ENCODE measurements at places on chromosomes 6 and 20. TPM values are rescaled to one million over a fixed set of nuclear protein-coding genes. Genes with fewer than 3 reads are reported as not detected.

- DNase-seq, result peak; percentile 21
Measured at GRCh38 chr20:1330075-1330830, 1.3 kb upstream of the SDCBP2 start.

Gene PREP
- 47.8 TPM for total RNA-seq

- no peak for DNase-seq
Measured at GRCh38 chr20:49785852-49786175, 26.8 kb upstream of the SLC9A8 start.

DNA sequence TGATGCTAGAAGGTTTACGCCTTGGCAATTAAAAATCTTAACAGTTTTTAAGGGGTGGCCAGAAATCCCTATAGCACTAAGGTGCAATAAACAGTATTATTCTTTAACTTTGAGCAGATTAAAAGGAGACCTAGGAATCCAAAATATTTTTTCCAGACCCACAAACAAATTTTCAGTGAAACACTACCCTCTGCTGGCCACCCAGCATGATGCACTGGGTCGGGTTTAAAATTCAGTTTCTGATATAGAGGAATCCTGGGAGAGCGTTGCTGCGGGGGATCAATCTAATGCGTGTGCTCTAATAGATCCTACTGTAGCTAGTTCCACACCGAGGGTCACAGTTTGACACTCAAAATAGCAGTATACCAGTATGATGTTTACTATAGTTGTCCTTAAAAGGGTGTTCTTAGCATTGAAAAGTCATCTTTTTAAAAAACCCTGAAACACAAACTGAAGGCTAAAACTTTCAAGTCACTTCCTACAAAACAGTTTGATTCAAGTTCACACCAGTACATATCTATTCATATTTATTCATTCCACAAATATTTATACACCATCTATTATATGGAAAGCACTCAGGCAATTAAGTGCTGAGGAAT, 10.2 kb downstream of the UBE3D start:
- no peak for DNase-seq

Gene PNPLA1
- total RNA-seq, result 0.14 TPM

- no peak for DNase-seq
Measured at GRCh38 chr6:166687879-166688205, 60.8 kb upstream of the RPS6KA2 start.

DNA sequence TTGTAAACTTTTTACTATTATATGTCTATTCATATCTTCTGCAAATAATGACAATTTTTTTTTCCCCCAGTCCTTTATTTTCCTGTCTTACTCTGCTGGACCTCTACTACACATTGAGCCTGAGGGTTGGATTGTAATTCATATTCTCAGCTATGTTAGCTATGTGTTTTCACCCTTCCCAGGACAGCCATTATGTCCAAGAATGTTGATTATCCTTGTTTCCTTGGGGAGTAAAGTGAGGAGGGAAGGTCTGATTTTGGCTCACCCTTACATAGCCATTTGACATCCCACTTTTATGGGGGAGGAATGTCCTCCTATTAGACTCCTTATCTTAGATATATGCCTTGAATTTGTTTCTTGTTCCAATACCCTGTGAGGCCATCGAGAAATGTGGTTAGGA, 17.6 kb upstream of the TBC1D32 start:
- no peak for DNase-seq

Gene GRM1
- 0.16 TPM for total RNA-seq

DNA sequence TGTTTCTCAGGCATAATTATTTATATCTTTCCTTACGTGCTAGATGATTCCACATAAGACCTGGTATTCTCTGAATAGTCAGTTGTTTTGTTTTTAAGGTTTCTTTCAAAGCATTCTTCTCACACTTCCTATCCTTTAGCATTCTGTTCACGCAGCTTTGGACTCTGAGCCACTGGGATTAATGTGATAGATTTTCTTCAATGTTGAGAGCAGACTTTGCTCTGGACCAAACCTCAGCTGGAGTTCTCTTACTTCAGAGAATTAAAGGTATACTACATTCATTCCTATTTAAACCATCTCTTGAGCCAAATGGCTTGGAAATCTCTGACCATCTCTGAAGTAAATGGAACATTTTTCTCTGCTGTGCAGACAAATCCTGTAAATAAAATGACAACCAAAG, 70.7 kb upstream of the TRAF3IP2 start:
- no peak for DNase-seq

- DNase-seq, result no peak
Measured at GRCh38 chr6:28910901-28911690, 12.7 kb downstream of the TRIM27 start.

- no peak for DNase-seq
Measured at GRCh38 chr6:31525553-31525931, 3.2 kb upstream of the MCCD1 start.

Gene CASS4
- total RNA-seq, result 0.67 TPM

- DNase-seq, result no peak
Measured at GRCh38 chr6:18829272-18829870, 442.2 kb downstream of the RNF144B start.

DNA sequence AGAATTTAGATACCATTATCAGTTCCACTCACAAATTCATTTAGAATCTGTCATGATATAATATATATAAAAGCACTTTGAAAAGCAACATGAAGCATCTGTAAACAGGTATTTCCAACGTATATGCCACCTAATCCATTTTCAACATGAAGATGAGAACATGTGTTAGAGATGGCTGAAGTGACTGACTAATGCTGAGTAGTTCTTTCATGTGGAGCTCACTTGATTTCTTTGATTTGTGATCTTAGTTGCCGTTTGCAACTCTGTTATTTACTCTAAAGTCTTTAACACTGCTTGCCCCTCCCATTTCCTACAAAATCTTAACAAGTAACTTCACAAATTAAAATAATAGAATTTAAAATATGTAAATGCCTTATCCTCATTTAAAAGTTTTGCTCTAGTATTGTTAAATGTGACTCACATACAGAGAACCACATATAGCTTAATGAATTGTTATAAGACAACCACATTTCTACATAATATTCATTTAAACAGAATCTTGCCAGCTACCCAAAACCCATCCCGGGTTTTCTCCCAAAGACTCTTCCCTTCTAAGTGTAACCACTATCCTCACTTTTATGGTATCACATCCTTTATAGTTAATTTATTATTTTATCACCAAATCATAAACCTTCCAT, 78.3 kb downstream of the ME1 start:
- DNase-seq, result no peak

- no peak for DNase-seq
Measured at GRCh38 chr6:162099685-162100084, 627.9 kb downstream of the PRKN start.

Gene C20orf173
- not detected for total RNA-seq

- no peak for DNase-seq
Measured at GRCh38 chr6:125962900-125963497, 6.4 kb downstream of the HINT3 start.

DNA sequence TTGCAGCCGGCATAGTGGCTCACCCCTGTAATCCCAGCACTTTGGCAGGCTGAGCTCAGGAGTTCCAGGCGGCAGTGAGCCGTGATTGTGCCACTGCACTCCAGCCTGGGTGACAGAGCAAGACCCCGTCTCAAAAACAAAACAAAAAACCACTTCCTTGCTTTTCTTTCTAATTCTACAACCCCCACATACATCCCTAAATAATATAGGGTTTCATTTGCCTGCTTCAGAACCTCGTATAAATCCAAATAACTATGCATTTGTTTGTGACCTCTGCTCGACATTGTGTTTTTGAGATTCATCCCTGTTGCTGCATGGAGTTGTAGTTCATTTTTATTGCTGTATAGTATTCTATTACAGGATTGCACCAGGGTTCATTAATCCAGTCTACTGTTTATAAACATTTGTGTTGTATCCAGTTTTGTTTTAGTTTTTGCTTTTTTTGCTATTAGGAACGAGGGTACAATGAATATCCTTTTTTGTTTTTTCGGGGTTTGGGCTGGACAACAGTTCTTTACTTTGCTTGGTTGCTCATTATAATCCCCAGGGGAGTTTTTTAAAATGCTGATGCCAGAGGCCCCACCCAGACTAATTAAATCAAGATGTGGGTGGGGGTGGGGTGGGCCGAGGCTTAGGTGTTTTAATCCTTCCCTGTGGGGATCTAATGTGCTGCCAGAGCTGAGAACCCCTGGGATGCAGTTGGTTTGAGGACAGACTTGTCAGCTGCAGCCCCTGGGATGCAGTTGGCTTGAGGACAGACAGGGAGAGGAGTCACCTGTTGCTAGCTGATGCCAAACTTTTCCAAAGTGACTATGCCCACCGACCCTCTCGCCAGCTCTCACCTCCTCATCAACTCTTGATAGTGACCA, 2.4 kb upstream of the SNAI1 start:
- no peak for DNase-seq

Gene CDH26
- total RNA-seq, result 0.49 TPM

DNA sequence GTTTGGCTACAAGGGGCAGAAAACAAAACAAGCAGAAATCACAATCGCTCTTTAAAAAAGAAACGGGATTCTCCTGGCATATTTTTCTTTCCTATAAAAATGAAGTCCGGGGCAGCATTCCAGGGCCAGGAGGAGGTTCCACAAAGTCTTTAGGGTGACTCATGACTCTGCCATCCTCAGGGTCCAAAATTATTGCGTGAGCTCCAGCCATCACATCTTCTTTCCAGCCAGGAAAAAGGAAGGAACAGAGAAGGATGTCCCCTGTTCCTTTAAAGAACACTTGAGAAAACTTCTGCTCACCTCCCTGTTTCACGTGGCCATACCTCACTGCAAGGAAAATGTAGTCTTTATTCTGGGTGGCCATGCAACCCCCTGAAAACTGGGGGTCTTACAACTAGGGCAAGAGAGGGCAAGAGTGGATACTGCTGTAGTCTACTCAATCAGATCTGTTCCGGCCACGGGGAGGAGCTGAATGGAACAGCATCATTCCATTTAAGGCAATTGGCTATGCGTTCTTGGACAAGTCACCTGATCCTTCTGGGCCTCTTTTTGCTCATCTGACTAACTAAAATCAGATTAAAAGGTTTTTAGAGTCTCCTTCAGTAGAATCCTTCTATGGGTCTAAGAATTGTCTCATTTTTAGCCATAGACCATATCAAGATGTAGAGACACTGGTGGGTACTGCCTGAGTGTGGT, 49.4 kb downstream of the CTCFL start:
- no peak for DNase-seq

- DNase-seq, result no peak
Measured at GRCh38 chr6:32558426-32559057, 28.5 kb upstream of the HLA-DRB5 start.

DNA sequence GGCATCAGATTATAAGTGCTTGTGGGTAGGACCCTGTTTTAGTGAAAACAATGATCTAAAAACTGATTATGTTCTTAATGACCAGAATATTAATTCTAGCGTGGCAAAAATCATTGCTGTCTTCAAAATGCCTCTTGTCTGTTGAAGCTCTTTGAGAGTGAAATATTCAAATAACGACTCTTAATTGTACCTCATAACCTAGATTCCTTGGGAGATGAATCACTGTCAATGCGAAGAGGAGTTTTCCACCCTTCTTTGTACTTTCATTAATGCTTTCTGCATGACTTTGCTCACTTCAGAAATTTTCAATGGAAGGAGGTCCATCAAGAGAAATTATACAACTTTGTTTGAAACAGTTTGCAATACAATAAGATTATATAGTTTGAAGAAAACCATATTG, 71.5 kb downstream of the CRYBG1 start:
- DNase-seq, result no peak

DNA sequence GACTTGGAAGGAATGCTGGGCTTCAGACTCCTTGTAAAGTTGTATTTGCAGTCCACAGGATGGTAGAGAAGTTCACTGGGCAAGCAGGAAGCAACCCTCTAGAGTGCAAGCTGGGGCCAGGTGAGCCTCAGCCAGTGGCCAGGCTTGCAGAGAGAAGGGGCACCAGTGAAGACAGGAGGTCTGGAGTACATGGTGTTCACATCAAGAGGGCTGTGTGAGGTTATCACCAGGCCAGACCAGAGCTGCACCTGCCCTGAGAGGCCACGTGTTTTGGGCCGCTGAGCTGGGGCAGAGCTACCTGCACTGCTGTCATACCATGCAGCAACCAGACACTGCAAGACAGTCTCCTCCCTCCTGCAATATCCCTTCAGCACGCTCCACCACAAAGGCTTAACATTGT, 79.0 kb downstream of the SH3BGRL2 start:
- no peak for DNase-seq

DNA sequence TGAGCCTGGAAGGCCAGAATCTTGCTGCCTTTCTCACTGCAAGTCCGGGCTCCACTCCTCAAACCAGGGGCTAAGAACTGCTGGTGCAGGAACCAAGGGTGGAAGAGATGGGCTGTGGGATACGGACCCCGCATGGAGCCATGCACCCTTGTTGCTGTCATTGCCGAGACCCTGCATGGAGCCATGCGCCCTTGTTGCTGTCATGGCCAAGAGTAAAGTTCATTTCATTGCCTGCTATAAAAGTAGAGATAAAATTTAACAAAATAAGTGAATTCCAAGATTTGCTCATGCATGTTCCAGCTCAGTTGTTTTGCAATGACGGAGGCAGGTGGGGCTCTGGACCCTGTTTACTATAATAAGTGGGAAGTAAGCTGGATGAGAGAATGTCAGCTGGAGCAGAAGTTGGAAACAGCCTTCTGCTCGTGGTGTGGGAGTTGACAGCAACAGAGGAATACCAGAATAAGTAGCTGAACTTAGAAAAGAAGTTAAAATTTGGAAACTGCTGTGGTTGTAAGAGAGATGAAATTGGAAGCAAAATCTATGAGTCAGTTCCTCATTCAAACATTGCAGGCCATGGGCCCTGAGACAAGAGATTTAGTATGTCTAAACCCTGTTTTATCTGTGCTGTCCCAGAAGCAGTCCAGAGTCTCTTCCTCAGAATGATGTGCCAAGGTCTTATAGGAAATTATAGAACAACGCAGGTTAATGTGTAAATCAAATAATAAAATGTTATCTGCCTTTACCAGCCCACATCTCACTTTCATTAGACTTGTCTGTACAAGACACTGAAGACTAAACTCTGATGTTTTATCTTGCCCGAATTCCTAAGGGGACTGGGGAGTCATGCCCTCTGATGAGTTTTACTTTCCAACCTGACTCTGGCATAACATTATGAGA, 15.8 kb upstream of the THBS2 start:
- no peak for DNase-seq

- no peak for DNase-seq
Measured at GRCh38 chr6:24907919-24908649, 27.7 kb downstream of the RIPOR2 start.

GRCh38 chr20:48823960-48824498, 3.8 kb downstream of the PREX1 start:
- DNase-seq, result no peak

DNA sequence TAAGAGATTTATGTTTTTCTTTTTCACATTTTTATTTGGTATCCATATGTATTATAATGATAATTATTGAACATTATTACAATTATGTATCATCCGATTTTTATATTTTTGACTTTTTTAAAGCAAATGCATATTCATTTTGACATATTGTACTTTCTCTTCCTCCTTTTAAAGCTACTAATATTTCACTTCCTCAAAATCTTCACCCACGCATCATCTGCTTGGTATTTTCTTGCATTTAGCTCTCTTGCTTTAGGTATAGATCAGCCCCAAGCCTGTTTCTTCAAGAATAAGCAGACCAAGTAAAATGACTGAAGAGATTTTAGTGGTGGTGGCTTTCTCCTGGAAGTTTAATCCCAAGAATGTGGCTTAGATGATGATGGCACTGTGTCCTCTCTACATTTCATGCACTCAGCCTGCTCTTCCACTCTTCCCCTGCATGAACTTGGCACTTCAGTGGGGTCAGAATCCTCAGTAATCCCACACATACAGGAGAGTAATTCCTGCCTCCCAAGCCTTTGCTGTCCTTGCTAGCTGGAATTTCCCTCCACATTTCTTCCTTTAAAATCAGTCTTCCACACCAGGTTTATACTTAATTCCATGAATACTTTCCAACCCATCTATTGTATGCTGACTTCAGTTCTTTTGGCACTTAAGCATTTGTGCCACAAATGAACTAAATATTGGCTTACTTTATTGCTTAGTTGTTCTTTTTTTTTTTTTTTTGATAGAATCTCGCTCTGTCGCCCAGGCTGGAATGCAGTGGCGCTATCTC, 8.2 kb downstream of the NCOA7 start:
- no peak for DNase-seq

All from mesothelial cell of epicardium (in vitro differentiated cells).